Left cardiac atrium (tissue), 4 donors: ENCODE measurements at places on chromosomes 5 and 9. TPM values are rescaled to one million over a fixed set of nuclear protein-coding genes. Genes with fewer than 3 reads are reported as not detected.

Gene BHMT2
- 21.5 TPM for total RNA-seq

- no peak for DNase-seq
These were observed 73.4 kb upstream of the ATG10 start for GRCh38 chr5:81898403-81898802.

DNA sequence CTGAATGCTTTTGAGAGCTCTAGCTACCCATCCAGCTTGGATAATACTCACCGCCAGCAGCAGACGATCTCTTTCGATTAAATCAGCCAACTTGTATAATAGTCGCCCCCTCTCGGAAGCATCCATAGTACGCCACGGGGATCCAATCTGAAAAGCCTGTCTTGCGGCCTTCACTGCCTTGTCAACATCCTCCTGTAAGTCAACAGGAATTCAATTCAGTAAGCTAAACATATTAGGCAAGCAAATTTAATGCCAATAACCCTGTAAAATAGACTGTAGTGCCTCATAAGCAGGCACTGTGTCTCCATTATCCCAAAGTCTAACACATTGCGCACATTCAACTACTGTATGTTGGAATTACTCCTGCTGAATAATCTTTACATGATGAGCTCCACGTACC lies 22.0 kb downstream of the ALDH1A1 start:
- DNase-seq, result no peak

DNA sequence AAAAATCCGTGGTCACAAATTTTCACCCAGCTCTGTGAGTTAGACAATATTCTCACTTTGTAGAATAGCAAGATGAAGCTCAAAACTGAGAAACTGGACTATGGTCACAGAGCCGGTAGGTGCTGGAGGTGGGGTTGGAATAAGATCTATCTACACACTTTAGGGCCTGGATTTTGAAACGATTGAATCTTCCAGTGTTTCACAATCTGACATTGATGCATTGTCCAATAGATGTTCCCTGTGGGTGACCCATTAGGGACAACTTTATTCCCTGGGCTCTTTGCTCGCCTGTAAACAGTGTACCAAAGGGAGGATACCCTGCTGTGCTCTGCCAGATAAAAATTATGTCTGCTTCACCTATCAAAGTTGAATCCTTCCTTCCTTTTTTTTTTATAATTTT lies 145.4 kb upstream of the MPDZ start:
- DNase-seq, result no peak
